ENCODE measurements at places on chromosomes 6 and 20. TPM values are rescaled to one million over a fixed set of nuclear protein-coding genes. Genes with fewer than 3 reads are reported as not detected.

The NKAPL gene
- not detected for total RNA-seq

The UCKL1 gene
- total RNA-seq = 19.2 TPM

The LAMA2 gene
- total RNA-seq = 0.48 TPM

The PFDN4 gene
- 47.6 TPM for total RNA-seq

The ZBTB12 gene
- 3.9 TPM for total RNA-seq

The FAM229B gene
- total RNA-seq = 7.5 TPM

The C20orf202 gene
- total RNA-seq = 0.07 TPM

The METTL24 gene
- not detected for total RNA-seq

The STX11 gene
- total RNA-seq = 2.4 TPM

The L3MBTL3 gene
- 3.0 TPM for total RNA-seq

The MCHR2 gene
- not detected for total RNA-seq

The GRM4 gene
- total RNA-seq = 0.08 TPM

The PSMB8 gene
- 16.6 TPM for total RNA-seq

The XKR7 gene
- not detected for total RNA-seq

The MYLK2 gene
- total RNA-seq = 0.43 TPM

The COL11A2 gene
- 0.51 TPM for total RNA-seq

The NMBR gene
- not detected for total RNA-seq

The DPPA5 gene
- total RNA-seq = not detected

The CFAP61 gene
- 0.44 TPM for total RNA-seq

The COL12A1 gene
- total RNA-seq = 5.4 TPM

The RIMS4 gene
- 2.4 TPM for total RNA-seq

The HCRTR2 gene
- total RNA-seq = not detected

The ZNF391 gene
- 0.25 TPM for total RNA-seq

The NQO2 gene
- total RNA-seq = 68.2 TPM

The PKIB gene
- total RNA-seq = 0.74 TPM

The DUSP15 gene
- total RNA-seq = 0.88 TPM

The PRSS16 gene
- 3.3 TPM for total RNA-seq

The CRISP3 gene
- not detected for total RNA-seq

The RIPOR3 gene
- not detected for total RNA-seq

The RHAG gene
- total RNA-seq = not detected

The MAP1LC3A gene
- total RNA-seq = 25.2 TPM

The COL19A1 gene
- total RNA-seq = not detected

The PPP1R3G gene
- 2.0 TPM for total RNA-seq

The RALGAPB gene
- 22.6 TPM for total RNA-seq

The TSHZ2 gene
- not detected for total RNA-seq

The APMAP gene
- 190 TPM for total RNA-seq

The DEFB116 gene
- total RNA-seq = not detected

The GTF3C6 gene
- 115 TPM for total RNA-seq

The SLC29A1 gene
- total RNA-seq = 49.9 TPM

The HAO1 gene
- not detected for total RNA-seq

The RNF144B gene
- 0.33 TPM for total RNA-seq

The PRR18 gene
- 0.29 TPM for total RNA-seq

The ZBP1 gene
- not detected for total RNA-seq

The EDN3 gene
- total RNA-seq = 2.7 TPM

The DAAM2 gene
- 0.13 TPM for total RNA-seq

The FOXS1 gene
- 0.25 TPM for total RNA-seq

The PTCRA gene
- total RNA-seq = not detected

The GRM1 gene
- not detected for total RNA-seq

The HTR1E gene
- total RNA-seq = not detected

The PGC gene
- 0.14 TPM for total RNA-seq
